ENCODE measurements at places on chromosomes 6 and 20.

DNA sequence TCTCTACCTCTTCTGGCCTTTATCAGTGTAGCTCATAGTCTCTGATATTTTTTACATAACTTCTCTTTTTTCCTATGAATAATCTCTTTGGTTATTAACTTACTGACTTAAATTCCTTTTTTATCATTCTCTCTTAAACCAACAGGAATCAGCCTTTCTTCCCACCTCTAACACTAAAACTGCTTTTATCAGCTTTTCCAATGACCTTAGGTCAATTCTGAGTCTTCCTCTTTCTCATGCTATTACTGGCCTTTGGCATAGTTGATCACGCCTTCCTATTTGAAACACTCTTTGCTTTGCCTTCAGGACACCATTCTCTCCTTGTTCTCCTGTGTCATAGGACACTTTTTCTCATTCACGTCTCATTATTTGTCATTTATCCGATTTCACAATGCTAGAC, 8.1 kb upstream of the HINT3 start:
- peak; percentile 37 for DNase-seq

DNA sequence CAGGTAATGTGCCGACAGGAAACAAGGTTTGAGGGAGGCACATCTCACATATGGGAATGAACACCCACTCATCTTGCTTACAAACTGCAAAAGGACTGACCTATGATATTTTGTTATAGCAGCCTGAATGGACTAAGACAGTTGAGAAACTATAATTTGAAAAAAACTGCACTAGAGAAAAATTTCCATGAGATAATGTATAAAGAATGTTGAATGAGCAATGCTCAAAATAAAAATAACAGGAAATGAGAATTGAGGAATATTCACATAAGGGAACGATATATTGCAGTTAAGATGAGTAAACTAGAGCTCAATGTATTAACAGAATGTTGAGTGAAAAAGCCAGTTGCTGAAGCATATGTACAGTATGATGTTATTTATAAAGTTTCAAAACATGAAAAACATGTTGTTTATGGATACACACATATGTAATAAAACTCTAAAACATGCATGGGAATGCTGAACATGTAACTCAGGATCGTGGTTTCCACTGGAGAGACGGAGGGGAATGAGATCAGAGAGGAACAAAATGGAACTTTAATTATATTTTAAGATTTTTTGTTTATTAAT, 6.3 kb upstream of the TBC1D22B start:
- no peak for DNase-seq

DNA sequence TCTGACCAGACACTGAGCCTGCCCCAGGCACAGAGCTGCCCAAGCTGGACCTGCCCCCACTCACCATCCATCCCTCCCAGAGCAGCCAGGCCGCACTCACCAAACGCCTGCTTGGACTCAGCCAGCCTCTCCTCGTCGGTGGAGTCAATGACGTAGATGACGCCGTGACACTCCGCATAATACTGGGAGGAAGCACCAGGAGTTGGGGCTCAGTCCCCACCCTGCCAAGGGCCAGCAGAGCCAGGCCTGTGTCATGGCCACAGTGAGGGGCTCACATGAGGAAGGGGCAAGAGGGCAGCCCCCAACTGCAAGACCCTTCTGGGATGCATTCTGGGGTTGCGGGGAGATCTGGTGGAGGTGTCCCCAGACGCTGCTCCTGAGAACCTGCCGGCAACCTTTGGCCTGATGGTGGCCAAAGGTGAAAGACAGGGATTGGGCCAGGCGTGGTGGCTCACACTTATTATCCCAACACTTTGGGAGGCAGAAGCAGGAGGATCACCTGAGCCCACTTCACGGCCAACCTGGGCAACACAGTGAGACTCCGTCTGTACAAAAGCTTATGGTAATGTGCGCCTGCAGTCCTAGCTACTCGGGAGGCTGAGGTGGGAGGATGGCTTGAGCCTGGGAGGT, 5.6 kb downstream of the ARFRP1 start:
- DNase-seq: no peak

- DNase-seq: no peak
These were observed 45.8 kb downstream of the PLCB4 start for GRCh38 chr20:9114709-9115108.

- DNase-seq: peak; percentile 40
These were observed 1.3 kb upstream of the LRRC1 start for GRCh38 chr6:53793318-53794136.

All from suppressor macrophage treated with lipopolysaccharide for 1 hour (primary cell).